ENCODE measurements at places on chromosomes 6 and 20.

- no peak for DNase-seq
Observed at GRCh38 chr20:44071526-44072111, 115.4 kb downstream of the JPH2 start.

DNA sequence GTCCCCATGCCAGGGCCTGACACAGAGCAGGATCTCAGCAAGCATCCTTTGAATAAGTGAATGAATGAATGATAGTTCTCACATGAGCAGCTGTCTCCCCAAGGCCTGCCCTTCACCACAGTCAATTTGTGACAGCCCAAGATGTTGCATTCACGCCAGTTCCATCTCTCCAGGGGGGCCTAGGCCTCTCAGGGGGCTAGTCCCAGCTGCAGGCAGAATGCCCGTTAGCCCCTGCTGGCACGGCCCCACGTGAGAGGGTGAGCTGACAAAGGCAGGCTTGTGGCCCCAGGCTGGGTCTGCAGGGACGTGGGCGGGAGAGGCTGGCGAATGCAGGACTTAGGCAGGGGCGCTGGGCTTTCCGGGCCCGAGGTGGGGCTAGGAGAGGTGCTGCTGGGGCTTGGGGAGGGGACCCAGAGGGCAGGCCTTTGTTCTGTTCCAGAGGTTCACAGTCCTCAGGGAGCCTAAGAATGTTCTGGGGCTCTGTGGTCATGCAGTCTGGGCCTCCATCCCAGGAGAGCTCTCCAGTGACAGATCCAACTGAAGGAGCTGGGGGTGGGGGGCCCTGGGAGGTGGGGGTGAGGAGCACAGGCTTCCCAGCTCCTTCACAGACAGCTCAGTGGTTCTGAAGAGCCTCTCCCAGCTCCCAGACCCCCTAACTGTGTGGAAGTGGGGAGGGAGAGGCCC lies 30.5 kb upstream of the TLDC2 start:
- DNase-seq = no peak

- no peak for DNase-seq
Observed at GRCh38 chr20:46583411-46584214, 33.2 kb upstream of the OCSTAMP start.

- DNase-seq = peak; percentile 13
Observed at GRCh38 chr6:18260448-18261106, 3.8 kb downstream of the DEK start.

- no peak for DNase-seq
Observed at GRCh38 chr6:38815250-38815649, 100.1 kb downstream of the DNAH8 start.

DNA sequence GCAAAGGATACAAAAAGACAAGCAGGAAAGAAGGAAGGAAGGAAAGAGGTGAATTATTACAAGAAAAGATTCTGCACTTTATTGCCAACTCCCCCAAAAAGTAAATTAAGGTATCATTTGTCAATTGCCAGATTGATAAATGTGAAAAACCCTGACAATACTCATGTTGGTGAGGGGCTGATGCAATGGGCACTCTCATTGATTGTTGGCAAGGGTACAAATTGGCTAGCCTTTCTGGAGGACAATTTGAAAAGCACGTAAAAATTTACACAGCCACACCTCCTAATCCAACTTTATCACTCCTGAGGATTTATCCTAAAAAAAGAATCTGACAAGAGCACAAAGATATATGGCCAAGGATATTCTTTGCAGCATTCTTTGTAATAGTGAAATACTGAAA lies 47.7 kb downstream of the SCML4 start:
- no peak for DNase-seq

- DNase-seq = no peak
Observed at GRCh38 chr20:15940127-15940526, 633.1 kb downstream of the KIF16B start.

DNA sequence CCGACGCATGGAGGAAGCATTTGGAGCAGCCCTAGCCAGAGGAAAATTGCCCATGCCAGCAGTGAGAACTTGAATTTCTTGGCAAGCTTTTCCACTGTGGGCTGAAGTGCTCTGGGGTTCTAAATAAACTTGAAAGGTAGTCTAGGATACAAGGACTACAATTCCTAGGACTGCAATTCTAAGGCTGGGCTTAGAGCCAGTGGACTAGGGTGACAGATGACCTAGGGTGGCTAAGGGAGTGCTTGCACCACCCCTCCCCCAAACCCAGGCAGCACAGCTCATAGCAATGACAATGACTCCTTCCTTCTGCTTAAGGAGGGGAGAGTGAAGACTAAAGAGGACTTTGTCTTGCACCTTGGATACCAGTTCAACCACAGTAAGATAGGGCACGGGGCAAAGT lies 122.3 kb downstream of the THBS2 start:
- DNase-seq = no peak

- no peak for DNase-seq
Observed at GRCh38 chr6:159761129-159761872, 544 bp upstream of the ACAT2 start.

DNA sequence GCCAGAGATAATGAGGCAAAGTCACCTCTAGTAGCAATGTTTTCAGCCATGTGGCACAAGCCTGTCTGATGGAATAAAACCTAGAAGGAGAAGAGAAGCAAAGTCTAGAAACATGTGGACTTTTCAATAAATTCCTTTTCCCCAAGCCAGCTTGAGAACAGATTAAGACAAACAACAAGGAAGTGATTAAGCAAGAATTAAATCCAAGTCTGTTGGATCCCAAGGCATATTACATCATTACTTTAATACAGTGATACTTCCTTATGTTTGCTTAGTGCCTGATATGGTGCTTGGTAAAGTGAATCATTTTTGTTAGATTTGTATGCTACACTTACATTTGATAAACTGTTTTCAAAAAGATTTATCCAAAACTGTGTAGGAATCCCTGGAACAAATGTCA lies 260.3 kb upstream of the FAM83B start:
- DNase-seq = no peak

- no peak for DNase-seq
Observed at GRCh38 chr20:9225879-9226278, 157.0 kb downstream of the PLCB4 start.

DNA sequence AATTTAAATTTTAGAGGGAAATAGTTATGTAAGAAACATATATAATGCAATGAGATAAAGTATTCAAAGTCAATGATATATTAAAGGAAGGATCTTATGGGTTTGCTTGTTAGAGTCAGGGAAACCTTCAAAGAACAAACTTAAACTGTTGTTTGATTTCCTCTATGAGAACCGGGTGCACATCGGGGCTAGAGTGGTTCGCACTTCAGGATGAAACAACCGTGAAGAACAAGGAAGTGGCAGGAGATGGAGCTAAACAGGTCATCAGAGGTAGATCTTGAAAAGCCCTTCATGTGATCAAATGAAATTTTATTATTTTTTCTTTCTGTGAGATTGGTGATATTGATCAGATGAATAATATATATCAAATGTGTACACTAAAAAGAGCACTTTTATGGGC lies 951.9 kb upstream of the FLRT3 start:
- DNase-seq = no peak

DNA sequence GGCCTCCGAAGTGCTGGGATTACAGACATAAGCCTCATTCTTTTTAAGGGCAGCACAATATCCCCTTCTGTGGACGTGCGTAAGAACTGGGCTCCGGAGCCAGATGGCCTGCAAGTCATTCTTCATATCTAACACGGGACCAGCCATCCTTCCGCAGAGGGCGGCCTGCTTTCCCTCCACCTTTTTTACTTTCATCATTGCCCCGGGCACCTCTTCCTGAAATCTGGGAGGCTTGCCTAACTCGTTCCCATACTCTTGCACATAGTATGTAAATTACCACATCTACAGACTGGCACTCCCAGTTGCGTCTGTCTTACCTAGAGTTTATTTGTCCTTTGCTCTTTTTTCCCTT lies 29.9 kb upstream of the SLC23A2 start:
- no peak for DNase-seq

- DNase-seq = no peak
Observed at GRCh38 chr20:33793011-33793931, 17.9 kb upstream of the CHMP4B start.

DNA sequence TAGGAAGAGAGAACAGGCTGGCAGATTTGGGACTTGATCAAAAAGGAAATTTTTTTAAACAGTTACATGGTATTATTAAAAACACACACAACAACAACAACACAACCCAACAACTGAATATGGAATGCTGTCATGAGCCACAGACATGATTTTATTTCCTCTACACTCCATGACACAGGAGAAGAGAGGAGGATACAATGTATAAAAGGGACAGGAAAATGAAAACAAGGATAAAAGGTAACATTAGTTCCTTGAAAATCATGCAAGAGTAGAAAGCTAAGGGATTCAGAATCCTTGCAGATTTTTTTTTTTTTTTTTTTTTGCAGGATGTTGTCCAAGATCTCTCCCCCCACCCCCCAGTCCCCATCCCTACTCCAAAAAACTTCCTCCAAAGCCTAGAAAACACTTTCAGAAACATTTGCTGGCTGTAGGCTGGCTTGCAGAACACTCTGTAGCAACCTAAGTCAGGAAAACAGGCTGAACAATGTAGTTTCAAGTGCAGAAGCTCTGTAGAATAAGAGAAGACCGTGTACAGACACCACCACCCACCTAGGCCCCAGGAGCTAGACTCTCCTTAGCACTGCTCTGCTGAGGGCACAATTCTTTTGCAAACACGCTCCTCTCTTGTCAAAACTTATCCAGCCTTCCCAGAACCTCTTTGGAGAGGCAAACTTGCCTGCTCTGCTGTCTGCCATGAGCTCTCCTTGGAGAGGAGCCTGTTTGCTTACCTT lies 845 bp downstream of the ZMYND8 start:
- DNase-seq = no peak

GRCh38 chr6:14383393-14384174 lies 266.0 kb downstream of the CD83 start:
- DNase-seq = no peak

DNA sequence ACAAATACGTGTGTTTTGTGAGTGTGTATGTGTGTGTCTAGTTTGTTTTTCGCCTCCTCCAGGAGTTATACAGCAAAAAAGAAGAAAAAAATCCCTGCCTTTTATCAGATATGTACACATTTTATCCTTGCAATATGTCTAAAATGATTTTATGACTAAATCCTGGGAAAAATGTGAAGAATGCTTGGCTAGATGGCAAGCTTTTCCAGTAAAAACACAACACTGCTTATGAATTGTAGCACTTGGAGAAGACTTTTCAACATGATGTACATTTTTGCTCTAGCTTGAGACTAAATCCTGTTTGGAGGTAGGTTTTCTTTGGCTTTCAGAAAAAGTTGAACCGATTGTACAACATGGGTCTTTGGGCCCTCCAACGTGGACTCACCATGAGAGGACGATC lies 160.2 kb downstream of the GMPR start:
- DNase-seq = no peak

DNA sequence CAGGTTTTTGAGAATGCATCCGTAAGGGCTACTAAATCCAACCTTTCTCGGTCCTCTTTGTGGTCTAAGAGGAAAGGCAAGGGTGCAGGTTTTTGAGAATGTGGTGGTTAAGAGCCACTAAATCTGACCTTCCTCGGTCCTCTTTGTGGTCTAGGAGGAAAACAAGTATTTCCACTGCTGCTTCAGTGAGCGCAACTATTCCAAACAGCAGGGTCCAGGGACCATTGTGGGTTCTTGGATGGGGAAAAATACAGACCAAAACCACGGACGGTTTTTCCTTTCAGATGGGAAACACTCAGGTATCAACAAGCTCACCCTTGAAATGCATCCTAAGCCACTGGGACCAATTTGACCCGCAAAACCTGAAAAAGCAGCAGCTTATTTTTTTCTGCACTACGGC lies 21.9 kb downstream of the BTBD9 start:
- DNase-seq = no peak

GRCh38 chr6:167442796-167443680 lies 118.2 kb downstream of the TTLL2 start:
- no peak for DNase-seq

DNA sequence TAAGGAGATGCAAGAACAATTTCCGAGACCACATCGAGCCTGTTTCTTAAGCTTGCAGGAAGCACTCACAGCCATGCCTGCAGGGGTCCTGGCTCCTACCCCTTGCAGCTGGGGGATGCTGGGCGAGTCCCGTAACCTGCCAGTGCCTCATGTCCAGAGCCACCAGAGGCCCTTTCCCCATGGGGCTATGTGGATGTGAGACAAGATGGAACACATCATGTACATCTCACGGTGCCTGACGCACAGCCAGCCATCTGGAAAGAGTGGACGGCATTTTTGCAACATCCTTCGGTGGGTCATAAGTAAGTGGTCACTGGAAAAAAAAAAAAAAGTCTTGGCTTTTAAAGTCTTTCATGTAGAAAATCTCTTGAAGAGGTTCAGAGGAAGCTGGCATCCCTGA lies 72.8 kb downstream of the CDH4 start:
- no peak for DNase-seq

- no peak for DNase-seq
Observed at GRCh38 chr6:21478883-21479539, 114.5 kb upstream of the SOX4 start.

DNA sequence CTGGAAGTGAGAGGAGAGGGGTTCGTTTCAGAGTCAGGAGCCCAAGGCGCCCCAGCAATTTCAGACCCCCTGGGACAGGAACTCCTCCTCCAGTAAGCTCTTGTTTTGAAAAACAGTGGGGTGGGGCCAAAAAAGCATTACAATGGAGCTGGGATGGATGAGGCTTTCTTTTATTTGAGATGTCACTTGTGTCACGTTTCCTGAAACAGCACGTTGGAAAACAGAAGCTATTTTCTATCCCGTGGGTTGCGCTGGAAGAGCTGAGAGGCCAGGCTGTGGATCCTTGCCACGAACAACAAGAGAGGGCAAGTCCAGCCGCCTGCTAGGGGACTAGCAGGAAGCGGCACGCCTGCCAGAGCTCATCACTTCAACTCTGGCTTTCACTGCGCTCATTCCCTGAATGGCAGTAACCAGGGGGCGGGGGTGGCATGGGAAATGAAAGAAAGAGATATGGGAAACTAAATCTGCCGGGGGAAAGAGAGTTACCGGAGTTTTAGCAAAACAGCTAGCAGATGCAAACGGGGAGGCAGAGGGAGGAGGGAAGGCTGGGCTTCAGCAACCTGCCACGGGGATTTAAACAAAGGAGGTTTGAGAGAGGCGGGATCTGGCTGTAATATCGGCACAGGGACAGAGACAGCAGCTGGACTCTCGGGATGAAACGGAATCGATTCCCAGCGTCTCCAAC lies 34.6 kb downstream of the GCNT2 start:
- DNase-seq = peak; percentile 11

GRCh38 chr6:81939766-81940165 lies 187.3 kb upstream of the TENT5A start:
- DNase-seq = no peak

DNA sequence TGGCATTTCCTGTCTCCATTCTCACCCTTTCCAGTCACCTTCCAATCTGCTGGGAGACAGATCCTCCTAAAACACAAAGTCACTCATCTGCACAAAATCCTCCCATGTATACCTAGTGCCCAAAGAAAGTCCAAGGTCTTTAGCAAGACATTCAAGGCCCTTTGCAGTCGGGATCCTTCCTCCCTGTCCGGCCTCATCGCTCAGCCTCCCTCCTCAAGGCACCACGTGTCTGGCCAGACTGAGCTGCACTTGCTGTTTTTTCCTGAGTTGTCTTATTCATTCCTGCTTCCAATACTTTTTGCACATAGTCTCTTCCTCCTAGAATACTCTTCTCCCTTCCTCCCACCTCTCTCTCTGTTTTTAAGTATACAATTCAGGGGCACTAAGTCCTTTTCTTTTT lies 1.4 kb downstream of the TRIM15 start:
- DNase-seq = no peak
